ENCODE measurements at places on chromosomes 5 and 9.

GRCh38 chr5:22590677-22591268 is 262.4 kb downstream of the CDH12 start:
- DNase-seq, result no peak

DNA sequence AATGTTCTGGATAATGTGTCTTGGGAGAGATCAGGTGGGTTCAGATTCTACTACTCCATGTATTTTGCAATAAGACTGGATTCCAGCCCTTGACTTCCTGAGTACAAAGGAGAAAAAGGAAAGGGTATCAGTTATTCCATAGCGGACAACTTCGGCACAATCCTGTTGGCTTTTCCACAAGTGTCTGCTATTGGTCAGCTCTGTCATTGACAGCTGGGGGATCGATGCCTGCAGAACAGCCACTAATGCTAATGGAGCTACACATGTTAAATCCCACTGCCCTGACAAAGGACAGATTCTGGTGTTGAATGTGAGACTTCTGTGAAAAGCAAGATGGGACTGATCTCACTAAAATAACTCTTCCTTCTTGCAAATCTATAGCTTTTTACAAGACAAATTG is 41.2 kb downstream of the IZUMO3 start:
- DNase-seq, result no peak

DNA sequence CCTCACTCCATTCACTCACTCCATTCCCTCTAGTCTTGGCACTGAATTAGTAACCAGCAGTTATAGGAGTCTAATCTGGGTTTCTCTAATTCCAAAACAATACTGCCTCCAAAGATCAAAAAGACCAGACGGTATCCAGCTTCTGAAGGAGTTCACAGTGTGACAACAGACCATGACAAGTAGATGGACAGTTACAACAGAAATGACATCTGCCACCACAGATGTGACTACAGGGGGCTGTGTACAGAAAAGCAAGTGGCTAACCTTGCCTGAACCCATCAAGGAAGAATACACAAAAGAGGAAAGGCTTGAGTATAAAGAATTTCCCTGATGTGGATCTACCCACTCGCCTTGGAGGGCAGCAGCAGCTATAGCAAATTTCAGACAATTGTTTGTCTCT is 112.4 kb downstream of the ACTL7B start:
- no peak for DNase-seq

GRCh38 chr5:120790339-120790738 is 326.2 kb downstream of the PRR16 start:
- DNase-seq, result no peak

GRCh38 chr9:130837002-130837511 is 2.0 kb downstream of the ABL1 start:
- DNase-seq, result no peak

DNA sequence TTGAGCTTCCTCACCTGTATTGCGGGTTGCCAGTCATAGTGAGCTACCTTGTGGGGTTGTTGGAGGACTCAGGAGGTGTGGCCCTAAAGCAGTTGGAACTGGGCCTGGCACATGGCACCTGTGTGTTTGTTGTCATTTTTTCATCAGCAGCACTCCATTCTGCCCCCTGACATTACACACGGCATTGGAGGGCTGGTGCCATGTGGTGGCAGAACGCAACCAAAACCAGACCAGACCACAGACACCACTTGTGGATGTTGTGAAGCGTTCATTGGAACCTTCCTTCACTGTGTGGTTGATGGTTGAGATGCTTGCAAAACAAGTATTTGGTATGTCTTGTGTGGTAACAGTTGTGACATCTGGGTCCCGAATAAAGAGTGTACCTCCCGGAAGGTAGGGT is 113.2 kb upstream of the ERCC6L2 start:
- DNase-seq, result no peak

GRCh38 chr5:77259476-77259875 is 49.0 kb downstream of the PDE8B start:
- DNase-seq, result no peak

DNA sequence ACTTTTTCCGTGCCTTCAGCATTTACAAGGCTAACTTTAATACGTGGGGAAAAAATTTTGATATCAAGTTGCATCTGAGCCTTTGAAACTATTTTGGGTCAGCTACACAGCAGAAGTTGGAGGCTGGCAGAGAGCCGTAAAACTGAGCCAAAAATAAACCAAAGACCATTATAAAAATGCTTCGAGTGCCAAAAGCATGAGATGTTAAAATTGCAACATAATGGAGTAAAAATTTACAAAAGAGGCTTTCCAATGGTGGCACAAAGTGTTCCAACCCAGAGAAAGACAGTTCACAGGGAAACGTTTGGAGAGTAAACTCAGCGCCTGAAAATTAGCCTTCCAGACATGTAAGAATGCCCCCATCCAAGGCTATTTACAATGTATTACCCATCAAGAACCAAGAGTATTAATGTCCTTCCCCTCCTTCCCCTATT is 190.3 kb downstream of the TLE1 start:
- no peak for DNase-seq

DNA sequence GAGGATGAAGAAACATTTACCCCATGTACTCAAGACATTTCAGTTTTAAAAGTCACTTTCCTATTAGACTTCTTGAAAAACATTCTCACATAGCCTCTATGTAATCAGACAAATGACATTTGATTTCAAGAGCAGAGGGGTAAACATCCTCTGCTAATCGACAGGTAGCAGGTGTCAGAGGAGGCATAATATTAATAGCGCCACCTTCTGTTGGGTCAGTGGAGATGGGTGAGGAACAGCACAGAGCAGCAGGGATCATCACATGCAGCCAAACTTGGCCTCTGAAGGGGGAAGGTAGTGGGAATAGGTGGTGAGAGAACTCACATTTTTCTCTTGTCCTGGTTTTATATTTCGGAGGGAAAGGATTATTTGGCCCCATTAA is 3.3 kb upstream of the LSM11 start:
- no peak for DNase-seq

DNA sequence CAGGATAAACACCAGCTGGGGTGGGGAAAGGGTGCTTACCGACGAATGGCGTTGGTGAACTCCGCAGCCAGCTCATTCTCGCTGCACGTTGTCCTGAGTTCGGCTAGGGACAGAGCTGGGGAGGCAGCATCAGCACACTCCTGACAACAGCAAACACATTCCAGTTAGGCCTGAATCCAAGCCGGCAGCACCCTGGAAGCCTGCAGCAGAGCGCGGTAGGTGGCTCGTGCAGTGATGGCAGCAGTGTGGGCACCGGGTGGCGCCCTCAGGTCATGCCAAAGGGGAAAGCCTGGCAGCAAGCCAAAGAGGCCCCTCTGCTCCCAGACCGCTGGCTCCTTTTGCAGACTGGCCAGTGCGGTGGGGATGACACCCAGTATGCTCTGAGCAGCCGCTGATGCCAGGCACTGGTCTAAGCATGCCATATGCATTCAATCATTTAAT is 66.9 kb downstream of the DCP2 start:
- DNase-seq, result no peak

DNA sequence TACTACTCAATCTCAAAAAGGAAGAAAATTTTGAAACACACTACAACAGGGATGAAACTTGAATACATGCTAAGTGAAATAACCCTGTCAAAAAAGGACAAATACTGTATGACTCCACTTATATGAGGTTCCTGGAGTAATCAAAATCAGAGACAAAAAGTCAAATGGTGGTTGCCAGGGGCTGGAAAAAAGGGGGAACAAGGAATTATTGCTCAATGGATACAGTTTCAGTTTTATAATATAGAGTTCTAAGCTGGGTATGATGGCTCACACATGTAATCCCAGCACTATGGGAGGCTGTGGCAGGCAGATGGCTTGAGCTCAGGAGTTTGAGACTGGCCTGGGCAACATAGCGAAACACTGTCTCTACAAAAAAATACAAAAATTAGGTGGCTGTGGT is 29.0 kb downstream of the ETF1 start:
- no peak for DNase-seq

DNA sequence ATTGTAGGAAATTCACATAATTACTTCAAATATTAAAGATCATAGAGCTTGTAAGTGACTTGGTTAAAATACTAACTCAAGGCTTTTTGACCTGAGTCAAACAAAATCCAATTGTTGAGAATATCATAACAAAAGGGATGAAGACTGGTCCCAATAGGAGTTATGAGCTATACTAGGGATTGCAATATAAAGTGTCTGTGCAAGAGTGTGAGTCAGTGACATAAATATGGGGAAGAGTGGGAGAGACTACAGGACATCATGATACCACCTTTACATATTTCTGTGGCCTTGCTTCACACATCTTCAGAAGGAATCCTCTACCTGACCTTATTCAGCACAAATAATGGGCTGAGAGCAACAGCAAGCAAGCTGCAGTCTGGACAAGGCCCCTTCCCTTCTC is 180.9 kb upstream of the SLC24A2 start:
- DNase-seq, result no peak

DNA sequence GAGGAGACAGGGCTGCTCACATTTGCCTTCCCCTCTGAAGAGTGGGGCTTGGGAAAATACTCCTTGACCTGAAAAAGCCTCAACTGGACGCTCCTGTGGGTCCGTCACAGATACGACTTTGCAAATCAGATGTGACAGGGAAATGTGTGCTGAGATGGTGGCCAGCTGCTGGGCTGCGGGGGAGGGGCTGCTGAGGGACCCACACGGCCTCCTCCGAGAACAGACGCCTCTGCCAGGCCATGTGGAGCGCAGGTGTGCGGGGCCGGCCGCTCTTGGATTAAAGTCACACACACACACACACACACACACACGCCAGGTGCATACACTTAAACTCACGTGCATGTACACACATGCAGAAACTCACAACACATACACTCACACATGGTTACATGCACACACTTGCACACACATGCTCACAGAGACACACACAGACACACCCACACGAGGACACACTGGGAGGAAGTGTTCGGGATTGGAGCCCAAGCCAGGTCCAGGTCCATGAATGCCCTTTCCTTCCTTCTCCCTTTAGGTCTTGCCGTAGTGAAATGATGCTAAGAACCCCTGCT is 167.4 kb downstream of the GAPVD1 start:
- no peak for DNase-seq
